ENCODE measurements at places on chromosomes 1 and 21.

- no peak for DNase-seq
Measured at GRCh38 chr1:163730411-163730821, 408.7 kb downstream of the NUF2 start.

GRCh38 chr1:183087001-183087400 lies 63.8 kb downstream of the LAMC1 start:
- no peak for DNase-seq

GRCh38 chr1:83882906-83883305 lies 116.0 kb downstream of the TTLL7 start:
- no peak for DNase-seq

DNA sequence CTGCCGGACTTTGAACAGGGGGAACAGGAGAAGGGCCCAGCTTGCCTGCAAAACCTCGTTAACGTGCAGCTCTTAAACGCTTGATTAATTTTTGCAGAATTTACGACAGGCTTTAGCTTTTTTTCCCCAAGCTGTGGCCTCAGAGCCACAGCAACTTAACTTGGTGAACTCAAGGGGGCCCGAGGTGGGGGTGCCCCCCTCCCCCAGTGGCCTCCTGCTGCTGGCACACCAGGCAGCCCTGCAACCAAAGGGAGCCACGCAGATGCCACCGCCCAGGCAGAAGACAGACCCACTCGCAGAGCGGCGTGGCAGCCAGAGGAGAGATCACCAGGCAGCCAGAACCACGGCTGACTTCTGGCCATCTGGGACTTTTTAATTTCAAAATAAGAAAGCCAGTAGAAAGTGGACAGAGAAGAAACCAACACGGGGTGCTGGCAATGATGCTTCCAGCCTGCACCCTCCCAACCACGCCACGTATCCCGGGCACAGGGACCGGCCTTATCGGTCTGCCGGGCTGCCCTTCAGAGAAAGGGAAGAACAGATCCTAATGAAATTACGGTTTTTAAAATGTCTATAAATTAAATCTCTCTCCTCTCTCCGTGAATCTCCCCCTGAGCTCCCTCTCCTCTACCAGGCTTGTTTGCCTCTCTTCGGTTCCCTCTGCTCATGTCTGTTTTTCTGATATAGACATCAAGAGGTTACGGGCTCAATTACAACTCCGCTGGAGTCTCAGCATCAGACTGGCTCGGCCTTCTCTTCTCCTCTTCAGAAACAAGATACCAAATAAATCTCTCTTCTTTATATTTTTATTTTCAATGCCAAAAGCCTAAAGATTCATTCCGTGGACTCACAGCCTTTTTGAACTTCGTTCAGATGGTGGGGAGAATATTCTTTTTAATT lies 6.4 kb downstream of the CASZ1 start:
- DNase-seq: no peak

- DNase-seq: no peak
Measured at GRCh38 chr21:33300701-33301631, 23.8 kb upstream of the IFNAR1 start.

DNA sequence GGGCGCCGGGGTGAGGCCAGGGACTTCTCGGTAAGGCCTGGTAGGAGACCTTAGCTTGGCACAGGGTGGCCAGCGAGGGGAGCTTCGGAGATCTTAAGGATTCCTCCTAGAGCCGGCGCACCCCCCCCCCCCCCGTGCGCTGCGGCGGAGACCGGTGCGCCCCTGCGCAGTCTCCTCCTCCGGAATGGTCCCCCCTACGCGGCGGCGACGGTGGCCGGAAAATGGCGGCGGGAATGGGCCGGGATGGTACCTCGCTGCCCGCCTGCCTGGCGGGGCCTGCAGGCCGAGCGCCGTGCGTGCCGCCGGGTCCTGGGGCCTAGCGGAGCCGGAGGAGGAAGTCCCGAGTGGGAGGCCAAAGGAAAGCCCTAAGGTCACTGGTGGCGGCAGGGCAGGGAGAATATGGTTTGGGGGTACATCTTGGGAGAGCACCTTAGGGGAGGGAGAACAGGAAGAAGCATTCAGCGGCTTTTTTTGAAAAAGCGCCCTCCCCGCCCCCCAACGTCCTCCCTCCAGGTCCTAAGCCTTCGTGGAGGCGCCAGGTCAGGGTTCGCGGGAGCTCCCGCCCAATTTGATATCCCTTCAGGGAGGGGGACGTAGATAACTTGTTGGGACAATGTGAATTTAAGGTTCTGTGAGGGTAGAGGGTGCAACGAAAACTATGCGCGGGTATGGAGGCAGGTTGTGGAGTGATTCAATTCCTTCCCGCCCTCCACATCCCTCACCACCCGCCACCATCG lies 429 bp downstream of the SRRM1 start:
- no peak for DNase-seq

DNA sequence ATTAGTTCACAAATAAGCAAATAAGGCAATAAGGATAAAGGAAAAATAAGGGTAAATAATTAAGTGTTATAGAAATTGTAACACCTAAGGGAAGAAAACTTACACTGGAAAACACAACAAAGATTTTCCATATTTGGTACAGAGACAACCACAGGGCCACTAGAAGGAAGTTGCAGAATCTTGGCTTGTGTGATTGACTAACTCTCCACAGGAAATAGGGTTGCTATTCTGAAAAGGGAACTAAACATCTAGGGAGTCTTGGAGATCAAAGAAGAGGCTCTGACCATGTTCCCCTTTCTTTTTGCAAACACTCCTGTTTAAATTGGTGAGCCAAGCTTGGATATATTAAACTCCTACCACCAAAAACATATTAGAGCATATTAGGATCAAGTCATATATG lies 59.1 kb downstream of the APCS start:
- DNase-seq: no peak

DNA sequence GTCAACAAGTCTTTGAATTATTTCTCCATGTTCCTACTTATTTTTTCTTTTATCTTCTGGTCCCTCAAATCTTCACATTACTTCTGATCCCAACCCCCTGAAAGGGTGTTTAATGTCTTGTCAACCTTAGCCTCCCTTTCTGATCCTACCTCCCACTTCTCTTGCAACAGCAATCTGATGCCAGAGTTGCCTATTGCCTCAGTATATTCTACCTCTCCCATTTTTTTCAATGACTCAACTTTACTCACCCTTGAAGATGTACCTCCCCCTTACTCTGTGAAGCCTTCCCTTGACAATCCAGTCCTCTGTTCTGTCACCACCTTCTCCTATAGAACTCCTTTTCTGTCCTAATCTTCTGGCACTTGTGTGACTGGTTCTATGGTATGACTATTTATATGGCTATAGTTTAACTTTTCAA lies 99.5 kb upstream of the CD55 start:
- DNase-seq: no peak

DNA sequence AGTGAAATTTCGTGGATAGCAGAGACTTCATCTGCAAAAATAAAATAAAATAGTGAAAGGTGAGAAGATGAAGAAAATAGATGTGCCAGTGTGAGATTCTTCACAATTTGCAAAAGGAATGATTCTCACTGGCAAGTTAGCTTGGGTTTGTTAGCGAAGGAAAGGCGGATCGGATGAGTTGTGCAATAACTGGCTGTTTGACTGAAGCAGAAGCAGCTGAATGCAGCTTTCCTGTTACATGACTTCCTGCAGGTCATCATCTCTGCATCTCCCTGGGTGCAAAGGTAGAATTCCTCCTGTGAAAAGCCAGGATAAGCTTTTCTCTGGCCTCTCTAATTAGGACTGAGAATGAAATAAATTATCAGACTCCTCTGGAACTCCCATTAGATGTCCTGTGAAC lies 263.1 kb upstream of the CHRM3 start:
- no peak for DNase-seq

DNA sequence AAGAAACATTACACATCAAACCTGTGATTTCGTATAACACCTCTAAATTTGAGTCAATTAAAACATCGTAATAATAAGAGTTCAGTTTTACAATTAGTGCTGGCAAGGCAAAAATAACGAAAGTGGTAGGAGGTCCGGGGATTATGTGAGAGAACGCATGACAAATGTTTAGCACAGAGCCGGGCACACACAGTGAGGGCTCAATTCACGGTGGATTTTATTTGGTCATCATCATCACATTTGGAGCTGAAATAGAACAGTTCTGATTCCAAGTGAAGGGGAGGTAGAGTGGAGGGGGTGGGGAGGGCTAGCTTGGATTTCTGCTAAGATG lies 20.0 kb downstream of the H3-3A start:
- no peak for DNase-seq

DNA sequence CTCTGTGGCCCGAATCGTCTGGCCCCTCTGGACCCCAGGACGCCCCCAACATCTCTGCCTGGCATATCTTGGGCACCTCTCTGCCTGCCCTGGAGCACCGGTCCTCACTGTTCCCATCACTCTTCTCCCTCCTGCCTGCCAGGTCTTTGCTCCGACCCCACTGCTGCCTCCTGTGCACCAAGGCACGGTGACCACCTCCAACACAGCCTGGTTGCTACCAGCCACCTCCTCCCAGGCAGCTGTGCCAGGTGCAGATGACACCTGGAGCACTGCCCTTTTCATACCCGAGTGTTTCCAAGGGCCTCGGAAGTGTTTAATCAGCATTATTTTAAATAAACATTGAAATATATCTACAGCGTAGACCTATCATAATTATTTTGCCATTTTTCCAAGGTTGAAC lies 31.3 kb downstream of the PKNOX1 start:
- DNase-seq: no peak

GRCh38 chr1:154442006-154442740 lies 37.0 kb downstream of the IL6R start:
- no peak for DNase-seq

DNA sequence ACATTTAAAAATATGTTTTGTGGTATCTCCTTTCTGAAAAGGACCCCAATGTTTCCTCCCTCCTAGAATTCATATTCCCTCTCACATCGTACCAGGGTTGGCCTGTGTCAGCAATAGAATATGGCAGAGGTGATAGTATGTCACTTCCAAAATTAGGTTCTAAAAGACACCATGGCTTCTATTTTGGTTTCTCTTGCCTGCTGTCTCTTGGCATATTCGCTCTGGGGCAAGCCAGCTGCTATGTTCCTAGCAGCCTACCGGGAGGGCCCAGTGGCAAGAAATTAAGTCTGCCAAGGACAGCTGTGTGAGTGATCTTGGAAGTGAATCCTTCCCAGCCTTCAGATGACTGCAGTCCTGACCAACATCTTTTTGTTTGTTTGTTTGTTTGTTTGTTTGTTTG lies 92.9 kb upstream of the PPM1J start:
- no peak for DNase-seq

- DNase-seq: no peak
Measured at GRCh38 chr1:17239420-17239819, 9.5 kb upstream of the PADI3 start.

GRCh38 chr1:7960165-7960564 lies 1.3 kb upstream of the PARK7 start:
- no peak for DNase-seq

GRCh38 chr1:96840396-96840795 lies 118.8 kb downstream of the PTBP2 start:
- no peak for DNase-seq

DNA sequence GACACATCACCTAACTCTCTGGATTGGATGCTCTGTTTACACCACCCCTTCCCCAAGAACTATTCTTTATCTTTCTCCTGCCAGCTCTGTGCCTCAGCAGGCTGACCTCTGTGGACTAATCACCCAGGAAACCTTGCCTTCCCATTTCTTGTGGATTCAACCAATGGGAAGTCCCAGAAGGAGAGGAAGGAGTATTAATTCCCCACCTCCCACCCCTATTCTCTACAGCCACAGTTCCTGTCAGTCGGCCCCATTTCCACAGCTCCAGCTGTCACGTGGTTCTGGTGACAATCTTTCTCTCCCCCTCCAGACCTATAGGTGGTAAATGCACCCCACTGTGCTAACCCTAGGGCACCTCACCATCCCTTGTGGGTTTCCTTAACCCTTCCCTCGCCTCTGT lies 46.8 kb upstream of the SSBP3 start:
- no peak for DNase-seq

DNA sequence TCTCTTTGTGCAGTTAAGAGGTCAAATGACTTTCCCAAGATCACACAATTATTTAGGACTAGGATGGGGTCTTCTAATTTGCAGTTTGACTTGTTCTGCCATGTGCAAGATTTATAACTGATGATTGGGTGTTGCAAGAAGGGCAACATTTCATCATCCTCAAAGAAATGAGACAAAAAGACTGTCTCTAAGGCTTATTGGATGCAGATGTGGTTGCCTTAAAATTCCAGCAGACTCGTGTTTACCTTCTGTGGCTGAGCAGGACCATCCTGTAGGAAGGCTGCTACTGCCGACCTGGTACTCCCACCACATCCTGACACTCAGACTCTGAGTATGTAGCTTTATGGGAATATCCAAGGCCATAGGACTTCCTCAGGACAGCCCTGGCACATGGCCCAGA lies 99.9 kb upstream of the SGIP1 start:
- DNase-seq: no peak

GRCh38 chr1:183125279-183125999 lies 60.6 kb upstream of the LAMC2 start:
- DNase-seq: no peak

- no peak for DNase-seq
Measured at GRCh38 chr1:159917533-159918351, 7.6 kb downstream of the TAGLN2 start.

- DNase-seq: no peak
Measured at GRCh38 chr1:155278689-155279160, 1.5 kb downstream of the HCN3 start.

DNA sequence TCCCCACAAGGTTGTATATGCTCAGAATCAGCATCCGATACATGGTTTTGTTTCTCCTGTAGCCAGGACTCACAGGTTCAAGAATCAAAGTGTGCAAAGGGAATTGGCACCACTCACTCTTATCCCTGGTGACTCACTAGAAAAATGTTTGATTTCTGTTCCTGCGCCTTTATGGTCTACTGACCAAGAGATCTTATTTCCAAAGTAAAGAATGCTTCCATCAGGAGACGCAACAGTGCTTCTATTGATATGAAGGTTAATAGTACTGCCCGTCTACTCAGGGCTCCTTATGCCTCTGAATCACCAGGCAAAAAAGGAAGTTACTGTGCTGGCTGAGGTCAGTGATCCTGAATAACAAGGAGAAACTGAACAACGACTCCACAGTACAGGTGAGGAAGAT lies 1392.0 kb upstream of the PRMT6 start:
- no peak for DNase-seq

GRCh38 chr1:91883470-91883869 lies 2.5 kb downstream of the TGFBR3 start:
- no peak for DNase-seq

DNA sequence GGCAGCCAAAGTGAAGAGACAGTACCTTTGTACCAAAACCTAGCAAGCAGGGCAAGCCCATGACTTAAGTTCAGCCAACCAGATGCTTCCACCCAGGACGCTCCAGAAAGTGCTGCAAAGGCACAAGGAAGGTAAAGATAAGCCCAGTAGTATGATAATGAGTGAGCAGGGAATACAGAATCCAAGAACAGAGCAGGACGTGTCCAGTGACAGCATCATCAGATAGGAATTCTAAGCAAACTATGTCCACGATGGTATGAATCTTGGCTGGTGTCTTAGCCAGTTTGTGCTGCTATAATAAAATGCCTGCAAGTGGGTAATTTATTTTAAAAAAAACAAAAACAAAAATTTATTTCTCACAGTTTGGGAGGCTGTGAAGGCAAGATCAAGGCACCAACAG lies 13.6 kb downstream of the GJA4 start:
- no peak for DNase-seq

All from activated gamma-delta T cell treated with Interleukin-2 at 50 U/mL for 16 hours (primary cell).